Panc1 (cell line): ENCODE measurements at places on chromosomes 13 and 19.

- no peak for DNase-seq
These were observed 197.1 kb downstream of the NDFIP2 start for GRCh38 chr13:79678100-79678499.

DNA sequence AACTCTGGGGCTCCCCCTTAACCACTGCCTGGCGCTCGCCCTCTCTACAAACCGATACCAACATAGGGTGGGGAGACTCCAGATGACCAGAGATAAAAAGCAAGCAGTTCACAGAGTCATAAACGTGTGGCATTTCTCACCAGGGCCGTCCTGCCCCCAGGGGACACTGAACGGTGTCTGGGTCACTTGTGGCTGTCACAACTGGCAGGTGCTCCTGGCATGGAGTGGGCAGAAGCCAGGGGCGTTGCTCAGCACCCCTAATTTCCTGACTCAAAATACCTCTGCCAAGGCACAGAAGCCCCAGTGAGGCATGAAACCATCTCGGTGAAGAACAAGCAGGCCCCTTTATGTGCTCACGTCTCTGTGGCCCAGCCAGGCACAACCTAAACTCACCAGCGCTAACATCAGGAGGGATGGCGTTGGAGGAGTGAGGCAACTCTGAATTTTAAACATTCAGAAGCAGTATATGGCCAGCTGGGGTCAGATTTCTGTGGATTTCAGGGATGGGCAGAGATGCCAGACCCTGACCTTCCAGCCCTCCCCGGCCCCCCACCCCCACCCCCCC lies 1.8 kb downstream of the PIP5K1C start:
- no peak for DNase-seq

DNA sequence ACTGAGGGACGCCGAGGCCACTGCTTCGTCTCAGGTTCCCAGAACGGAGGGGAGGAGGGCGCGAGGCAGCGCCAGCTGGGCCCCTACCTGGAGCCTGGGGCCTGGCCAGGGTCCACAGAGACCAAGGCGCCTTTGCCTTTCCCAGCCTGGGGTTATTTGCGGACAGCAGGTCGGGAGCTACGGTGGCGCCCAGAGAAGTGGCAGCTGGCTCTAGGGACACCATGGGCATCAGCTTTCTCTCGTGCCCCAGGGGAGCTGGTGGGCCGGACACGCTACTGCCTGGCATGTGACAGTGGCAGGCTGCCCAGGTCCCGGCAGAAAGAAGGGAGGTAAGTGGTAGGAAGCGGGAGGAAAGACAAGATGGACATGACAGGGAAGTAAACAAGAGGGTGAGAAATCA lies 19.0 kb downstream of the AKT2 start:
- no peak for DNase-seq

DNA sequence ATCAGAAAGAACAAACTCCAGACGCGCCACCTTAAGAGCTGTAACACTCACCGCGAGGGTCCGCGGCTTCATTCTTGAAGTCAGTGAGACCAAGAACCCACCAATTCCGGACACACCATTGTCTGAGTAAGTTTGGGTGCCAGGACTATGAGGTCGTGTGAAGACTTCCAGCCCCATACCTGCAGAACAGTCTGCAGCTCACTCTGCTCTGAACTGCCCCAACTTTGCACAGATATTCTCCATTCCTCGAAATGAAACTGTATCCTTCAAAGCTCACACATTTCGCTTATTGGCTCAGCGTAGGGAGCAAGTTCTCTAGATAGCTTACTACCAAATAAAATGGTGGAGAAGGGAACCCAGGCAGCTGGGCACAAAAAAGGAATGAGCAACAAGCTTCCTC lies 2.6 kb upstream of the CYP4F2 start:
- DNase-seq = no peak

- DNase-seq = no peak
These were observed 49.9 kb downstream of the SOX21 start for GRCh38 chr13:94662274-94662945.

GRCh38 chr13:53941588-53942190 lies 913.1 kb downstream of the OLFM4 start:
- no peak for DNase-seq

- no peak for DNase-seq
These were observed 4.4 kb downstream of the TRIP10 start for GRCh38 chr19:6743714-6744380.

GRCh38 chr19:52453324-52454094 lies at the start of gene ZNF578:
TSS of gene ZNF578 (plus strand) at chr19:52453553. CDS start at chr19:52501846, 48,293 bp downstream.
- no peak for DNase-seq

DNA sequence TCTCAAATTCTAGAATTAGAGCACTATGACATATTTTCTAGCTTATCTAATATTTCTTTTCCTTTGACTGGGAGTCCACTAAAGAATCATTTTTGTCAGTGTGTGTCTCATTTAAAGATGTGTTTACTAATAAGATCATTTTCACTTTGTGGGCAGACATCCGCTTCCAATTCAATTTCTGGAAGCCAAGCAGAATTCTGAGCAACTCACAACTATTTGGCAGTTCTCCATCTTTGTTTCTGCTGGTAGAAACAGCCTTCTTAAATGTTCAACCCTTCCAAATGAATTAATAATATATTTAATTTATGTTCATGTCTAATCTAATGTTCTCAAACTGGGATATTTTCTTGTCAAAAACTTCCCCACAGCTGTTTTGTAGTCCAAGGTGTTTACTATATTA lies 411.8 kb downstream of the KCTD12 start:
- DNase-seq = no peak

DNA sequence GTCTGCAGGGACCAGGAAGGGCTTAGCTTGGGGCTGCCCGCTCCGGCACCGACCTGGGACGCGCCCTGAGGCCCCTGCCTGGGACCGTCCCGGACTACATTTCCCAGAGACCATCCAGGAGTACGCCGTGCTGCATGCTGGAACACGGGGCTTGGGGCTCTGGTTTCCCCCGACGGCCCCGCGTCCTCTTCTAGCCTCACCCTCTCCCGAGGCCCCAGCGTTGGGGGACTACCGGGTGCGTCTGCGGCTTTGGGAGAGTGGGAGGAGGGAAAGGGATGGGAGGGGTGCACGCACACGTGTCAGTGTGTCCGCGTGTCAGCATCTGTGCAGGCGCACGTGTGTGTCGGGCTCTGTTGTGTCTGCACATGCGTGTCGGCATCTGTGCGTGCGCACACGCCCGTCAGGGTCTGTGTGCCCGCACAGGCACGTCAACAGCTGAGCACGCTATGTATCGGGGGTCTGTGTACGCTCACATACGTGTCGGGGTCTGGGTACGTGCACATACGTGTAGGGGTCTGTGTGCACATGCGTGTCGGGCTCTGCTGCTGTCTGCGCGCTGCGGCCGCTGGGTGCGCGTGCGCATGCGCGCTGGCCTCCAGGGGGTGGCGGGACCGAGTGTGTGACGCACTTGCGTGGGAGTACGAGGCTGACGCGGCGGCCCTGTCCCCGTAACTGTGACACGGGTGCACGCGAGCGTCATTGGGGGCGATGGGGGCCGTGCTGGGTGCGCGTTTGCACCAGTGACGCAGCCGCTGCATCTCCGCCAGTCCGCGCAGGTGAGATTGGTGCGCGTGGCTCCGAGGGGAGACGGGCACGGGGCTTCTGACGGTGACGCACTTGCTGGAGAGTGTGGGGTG lies at the start of gene ZNF331:
ZNF331 (plus strand) TSS at position 625 of the 857 bp plus-strand sequence. CDS start 31,232 bp downstream, outside the sequence.
- peak; percentile 75 for DNase-seq

- DNase-seq = no peak
These were observed 73.3 kb downstream of the ZNF557 start for GRCh38 chr19:7142771-7143170.

DNA sequence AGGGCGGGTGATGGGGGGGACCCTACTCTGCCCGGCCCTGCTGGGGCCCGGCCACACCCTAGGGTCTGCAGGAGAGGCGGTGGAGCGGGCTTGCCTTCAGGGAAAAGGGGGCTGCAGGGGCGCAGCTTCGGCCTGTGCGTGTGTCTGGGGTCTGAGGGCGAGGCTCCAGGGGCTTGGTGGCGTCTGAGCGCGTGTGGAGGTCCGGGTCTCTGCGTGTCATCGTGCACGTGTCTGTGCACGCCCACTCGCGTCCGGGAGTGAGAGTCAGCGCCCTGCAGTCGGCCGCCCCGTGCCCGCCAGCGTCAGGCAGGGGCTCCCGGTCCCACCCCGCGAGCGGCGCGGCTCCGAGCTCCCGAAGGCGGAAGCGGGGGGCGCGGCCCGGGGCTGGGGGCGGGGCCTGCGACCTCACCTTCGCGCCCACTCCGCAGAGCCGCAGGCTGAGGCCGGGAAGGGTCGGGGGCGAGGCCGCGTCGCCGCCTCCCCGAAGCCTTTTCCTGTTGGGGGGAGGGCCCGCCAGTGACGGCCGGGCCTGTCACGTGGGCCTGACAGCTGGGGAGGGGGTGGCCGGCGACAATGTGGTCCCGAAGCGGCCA lies at the start of gene ARHGAP45:
ARHGAP45 (plus strand) TSS at position 420 of the 593 bp plus-strand sequence. CDS start 239 bp downstream, outside the sequence.
- DNase-seq = no peak

DNA sequence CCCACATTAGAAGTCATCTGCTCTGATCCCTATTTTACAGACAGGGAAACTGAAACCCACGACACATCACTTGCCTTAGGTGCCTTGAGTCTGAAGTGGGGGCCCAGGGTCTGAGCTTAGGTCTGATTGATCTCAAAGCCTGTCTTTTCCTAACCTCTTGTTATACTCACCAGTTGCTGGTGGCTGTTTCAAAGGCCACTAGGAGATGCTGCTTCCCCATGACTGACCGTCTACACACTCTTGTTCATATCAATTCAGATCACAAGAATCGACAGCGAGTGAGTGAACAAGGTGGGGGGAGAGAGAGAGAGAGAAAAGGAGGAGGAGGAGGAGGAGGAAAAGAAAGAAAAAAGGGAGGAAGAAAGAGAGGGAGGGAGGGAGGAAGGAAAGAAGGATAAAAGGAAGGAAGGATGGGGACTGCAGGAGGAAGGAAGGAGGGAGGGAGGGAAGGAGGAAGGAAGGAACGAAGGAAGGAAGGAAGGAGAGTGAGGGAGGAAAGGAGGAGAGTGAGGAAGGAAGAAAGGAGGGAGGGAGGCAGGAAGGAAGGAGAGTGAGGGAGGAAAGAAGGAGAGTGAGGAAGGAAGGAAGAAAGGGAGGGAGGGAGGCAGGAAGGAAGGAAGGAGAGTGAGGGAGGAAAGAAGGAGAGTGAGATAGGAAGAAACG lies 3.3 kb downstream of the OR10H1 start:
- DNase-seq = no peak

- no peak for DNase-seq
These were observed 6.5 kb upstream of the TNFSF9 start for GRCh38 chr19:6524311-6524710.

DNA sequence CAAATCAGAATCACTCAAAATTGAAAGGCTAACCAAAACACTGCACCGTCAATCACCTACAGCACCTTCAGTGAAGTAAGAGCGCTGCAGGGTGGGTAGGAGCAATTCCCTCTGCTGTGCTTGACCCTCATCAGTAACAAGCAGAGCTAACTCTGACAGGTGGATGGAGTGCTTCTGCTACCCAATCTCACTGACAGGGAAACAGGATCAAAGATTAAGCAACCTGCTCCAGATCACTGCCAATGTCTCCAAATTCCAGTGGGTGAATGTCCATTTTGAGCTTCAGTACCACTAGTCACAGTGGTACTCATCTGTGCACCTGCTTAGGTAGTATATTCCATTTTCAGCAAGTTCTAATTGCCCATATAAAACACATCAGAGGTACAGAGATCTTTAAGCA lies 25.2 kb downstream of the BRD4 start:
- no peak for DNase-seq

- DNase-seq = no peak
These were observed 38.8 kb downstream of the CHST8 start for GRCh38 chr19:33660410-33661124.

DNA sequence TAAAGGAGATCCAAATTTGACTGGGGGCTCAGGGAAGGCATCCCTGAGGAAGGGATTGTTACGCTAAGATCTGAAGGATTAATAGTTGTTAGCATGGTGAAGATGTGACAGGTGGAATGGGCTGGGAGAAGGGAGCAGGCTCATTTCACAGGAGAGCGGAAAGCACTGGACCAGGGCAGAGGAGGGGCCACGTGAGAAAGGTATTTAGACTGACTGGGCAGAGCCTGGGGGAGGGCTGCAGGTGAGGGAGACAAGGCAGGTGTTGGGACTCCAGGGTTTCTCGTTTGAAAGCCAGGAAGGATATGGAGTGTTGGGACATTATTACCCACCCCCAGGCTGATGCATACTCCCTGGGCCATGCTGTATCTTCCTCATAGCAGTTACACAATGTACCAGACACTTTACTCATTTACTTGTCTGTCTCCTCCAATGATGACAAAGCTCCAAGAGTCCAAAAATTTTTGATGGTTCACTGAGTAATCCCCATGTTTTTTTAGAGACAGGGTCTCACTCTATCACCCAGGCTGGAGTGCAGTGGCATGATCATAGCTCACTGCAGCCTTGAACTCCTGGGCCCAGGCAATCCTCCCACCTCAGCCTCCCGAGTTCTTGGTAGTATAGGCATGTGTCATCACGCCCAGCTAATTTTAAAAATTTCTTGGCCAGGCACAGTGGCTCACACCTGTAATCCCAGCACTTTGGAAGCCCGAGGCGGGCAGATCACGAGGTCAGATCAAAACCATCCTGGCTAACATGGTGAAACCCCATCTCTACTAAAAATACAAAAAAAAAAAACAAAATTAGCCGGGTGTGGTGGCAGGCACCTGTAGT lies 2.3 kb downstream of the TRAPPC6A start:
- DNase-seq = no peak

DNA sequence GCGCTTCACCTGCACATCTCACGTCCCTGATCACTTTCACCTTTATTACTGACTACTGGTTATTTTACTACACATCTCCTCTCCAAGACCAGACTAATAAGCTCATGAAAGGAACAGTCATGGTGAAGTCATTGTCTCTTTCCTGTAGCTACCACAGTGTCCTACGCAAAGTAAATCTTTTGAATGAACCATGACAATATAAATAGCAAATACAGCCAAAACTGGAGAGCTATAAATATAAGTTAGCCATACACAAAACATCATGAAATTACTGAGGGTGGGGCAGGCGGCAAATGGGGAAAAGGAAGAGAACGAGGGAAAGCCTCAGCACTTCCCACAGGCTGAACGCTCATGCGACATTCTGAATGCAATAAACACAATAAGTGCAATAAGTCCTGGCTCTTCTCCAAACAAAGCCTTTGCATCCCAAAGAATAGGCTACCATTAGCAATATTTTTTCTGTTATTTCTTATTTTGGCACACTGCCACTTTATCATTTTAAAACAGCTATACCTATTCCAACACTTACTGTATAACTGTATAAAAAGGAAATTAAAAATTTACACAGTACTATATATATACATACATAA lies 62.5 kb downstream of the TUBGCP3 start:
- no peak for DNase-seq
